ENCODE measurements at places on chromosomes 2 and 18.

DNA sequence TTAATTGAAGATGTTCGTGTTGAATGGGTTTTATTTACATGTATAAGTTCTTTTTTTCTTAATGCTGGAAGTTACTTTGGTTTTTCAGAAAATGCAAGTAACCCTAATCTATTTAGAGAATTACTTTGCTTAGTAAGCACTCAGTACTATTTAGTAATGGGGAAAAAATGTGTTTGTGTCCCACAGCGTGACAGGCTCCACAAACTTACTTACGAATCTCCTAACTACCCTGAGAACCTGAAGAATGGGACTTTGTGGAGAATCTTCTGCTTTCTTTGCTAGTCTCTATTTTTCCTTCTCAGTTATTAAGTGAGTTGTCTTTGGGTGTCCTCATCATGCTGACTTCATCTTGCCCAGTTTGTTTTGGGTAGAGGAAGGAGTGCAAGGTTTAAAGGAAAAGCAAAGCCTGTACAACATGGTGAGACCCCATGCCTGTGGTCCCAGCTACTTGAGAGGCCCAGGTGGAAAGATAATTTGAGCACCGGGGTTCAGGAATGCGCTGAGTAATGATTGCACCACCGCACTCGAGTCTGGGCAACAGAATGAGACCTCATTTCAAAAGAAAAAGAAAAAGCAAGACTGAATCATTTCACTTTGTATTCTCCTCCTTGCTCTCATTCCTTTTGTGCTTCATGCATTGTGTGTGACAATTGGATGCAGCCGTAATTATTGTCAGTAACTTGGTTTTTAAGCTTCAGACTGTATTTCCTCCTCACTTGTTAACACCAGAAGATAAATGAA, 10.2 kb downstream of the NEDD4L start:
- no peak for DNase-seq

- no peak for DNase-seq
Measured at GRCh38 chr2:59237311-59237710, 996.2 kb upstream of the FANCL start.

DNA sequence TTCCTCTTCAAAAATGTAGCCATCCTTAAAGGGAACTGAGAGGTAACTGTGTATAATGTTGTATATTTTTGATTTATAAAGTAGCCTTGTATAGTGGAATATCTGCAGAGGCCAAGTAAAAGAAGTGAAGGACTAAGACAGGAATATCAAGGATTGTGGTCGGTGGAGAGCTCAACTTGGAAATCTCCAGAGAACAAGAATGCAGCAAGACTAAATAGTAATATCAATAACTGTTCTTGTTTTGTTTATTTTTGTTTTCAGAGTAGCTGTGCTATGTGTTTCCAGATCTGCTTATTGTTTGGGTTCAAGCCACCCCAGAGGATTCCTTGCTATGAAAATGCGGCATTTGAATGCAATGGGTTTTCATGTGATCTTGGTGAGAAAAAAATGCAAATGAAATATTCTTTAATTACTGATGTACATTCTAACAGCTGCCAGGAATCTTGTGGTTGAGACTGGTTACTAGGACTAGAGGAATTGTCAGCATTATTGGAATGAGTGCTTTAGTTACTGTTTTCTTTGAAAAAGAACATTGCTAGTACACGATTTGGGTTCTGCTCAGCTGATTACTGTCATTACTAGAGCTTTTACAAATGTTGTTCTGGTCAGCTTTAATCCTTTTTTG, 25.0 kb downstream of the FASTKD2 start:
- no peak for DNase-seq

DNA sequence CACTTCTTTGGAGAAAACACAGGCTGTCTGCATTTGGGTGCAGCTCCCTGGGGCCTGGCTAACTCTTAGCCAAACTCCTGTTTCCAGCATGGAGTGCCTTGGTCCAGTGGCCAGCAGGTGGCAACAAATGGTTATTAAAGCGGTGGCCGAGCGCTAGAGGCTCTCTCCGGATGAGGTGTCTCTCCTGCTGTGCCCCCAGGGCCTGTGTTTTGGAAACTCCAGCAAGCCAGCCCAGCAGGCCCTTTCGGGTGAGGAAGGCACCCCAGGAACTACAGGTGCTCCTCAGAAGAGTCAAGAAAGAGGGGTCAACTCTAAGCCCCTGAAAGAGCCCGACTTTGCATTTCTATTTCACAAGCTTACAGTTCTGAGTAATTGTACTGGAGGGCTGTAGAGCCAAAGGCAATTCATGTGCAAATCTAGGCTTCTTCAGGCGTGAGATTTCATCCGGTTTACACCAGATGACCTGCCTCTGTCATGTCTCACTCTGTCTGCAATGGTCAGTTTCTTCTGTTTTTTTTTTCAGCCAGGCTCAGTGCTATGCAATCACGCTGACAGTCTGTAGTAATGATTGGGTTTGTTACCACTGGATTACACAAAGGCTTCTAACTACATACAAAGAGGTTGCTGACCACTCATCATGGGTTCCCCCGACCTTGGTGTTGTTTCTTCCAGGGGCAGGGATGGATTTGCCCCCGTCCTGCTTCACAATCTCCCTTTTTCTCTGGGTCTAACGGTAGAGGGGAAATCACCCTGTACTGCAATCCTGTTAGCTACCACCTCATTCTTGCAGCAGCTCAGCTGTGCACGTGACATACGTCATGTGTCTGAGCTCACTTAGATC, 7.6 kb upstream of the CHRNA1 start:
- peak; percentile 73 for DNase-seq

DNA sequence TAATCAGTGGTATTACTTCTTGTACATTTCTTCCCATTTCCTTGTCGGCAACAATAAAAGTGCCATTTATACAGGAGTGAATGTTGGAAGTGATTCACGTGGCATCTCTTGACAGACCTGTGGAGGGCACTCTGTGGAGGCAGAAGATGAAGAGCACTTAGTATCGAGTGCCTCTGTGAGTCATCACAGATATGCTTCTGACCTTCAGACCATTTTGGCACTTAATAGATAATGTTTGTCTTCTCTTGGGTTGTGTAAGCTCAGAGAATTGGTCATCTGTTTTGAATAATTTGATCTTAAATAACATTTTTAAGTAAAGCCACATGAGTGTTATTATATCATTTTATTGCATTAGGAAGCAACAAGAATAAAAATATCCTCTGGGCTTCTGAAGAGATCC, 305.5 kb downstream of the PTPRM start:
- no peak for DNase-seq

DNA sequence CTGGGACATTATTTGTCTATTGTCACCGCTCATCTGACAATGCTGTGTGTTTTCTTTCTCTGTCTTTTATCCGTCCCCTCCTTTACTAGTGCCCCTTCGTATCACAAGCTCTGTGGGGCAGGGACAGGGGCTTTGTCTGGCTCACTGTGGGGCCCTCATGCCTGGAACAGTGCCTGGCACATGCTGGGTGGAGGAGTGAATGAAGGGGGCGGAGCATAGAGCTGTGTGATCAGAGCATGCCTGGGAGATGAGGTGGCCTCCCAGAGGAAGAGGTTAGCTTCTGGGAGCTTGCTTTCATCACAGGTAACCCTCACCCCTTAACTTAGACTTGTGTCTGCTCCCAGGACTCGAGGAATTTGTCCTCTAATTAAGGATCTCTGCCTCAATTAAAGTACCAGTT, 16.4 kb downstream of the MTCL1 start:
- no peak for DNase-seq

DNA sequence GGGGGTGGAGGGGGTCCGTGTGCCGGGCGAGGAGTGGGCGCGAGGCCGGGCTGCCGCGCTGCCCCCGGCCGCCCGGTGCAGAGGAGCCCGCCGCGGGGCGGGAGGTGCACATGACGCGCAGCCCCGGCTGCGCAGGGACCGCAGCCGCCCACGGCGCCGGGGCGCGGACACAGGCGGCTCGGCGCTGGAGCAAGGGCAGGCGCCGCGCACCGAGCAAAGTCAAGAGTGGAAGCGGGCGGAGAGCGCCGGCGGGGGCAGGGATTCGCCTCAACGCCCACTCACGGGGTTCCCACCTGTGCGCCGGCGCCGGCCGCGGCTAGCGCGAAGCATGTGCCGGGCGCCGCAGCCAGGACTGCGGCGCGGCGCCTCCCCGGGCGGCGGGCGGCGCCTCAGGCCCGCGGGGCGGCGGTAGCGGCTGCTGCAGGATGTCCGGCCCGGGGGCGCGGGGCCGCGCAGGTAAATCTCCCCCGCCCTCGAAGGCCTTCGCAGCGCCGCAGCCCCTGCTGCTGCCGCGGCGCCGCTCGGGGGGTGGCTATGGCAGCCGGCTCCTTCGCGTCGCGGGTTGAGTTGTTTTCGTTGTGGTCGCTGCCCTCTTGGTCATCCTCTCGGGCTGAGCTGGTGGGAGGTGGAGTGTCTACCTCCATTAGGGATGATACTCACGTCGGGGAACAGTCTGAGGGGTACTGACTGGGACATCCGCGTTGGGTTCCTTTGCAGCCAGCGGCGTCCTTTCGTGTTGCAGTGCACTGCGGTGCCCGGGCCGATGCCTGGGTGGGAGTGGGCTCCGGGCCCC, 216.3 kb upstream of the DTNA start:
- DNase-seq, result no peak
